ENCODE measurements at places on chromosomes 12 and 14. TPM values are rescaled to one million over a fixed set of nuclear protein-coding genes. Genes with fewer than 3 reads are reported as not detected.

Gene APOF
- total RNA-seq: not detected

Gene RHEBL1
- 4.1 TPM for total RNA-seq

Gene UNC79
- total RNA-seq: 2.8 TPM

GRCh38 chr12:123363740-123364531 lies 711 bp downstream of the SBNO1 start:
- peak; percentile 39 for DNase-seq

Gene CPNE6
- total RNA-seq: not detected
